ENCODE measurements at places on chromosomes 1 and 21.

DNA sequence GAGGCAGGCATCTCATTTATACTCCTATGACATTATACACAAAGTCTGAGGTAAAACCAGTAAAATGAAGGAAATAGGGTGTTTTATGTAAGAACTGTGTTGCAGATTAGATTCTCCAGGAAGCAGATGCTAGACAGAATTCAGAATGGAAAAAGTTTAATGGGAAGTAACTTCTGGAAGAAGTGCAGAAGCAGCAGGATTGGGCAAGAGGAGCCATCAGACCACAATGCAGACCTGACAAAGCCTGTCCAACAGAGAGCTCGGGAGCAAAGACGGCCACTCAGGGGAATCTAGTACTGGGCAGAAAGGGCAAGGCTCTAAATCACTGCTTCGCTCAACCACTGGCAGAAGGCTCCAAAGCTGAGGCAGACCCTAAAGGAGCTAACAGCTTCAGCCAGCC, 33.7 kb downstream of the FBXO42 start:
- no peak for DNase-seq

DNA sequence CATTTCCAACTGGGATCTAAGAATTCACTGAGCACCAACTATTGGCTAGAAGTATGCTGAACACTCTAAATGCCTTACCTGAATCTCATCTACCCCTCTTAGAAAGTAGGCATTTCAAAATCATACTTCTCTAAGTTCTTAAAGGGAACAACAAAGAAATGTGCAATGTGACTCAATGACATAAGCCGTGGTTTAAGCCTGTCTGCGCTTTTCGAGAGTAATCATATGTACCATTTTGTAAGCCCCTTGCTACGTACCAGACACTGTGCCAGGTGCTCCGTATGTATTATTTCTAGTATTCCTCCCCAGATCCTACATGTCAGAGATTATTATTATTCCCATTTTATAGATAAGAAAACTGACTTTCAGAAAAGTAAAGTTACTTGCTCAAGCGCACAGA, 454.2 kb downstream of the SETD4 start:
- DNase-seq: no peak

GRCh38 chr1:117318426-117318825, 48.8 kb upstream of the MAN1A2 start:
- no peak for DNase-seq

DNA sequence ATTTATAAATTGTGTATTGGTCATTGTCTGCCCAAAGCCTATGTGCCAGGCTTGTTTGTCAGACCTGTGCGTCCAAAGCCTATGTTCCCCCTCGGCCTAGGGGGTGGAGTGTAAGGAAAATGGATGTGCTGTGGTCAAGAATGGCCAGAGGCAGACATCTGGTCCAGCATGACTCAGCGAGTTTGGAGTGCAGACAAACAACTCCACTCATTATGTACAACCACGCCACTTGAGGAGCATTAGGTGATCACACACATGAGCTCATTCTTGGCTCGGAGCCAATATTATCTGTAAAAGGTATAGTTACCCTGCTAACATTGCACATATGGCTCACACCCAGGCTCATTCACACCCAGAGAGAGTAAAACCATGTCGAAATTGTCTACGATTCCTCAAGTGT, 1047.6 kb upstream of the ADGRL4 start:
- no peak for DNase-seq

- DNase-seq: no peak
Measured at GRCh38 chr1:36638268-36638667, 155.6 kb upstream of the CSF3R start.

- DNase-seq: no peak
Measured at GRCh38 chr1:9406111-9406510, 113.4 kb downstream of the SPSB1 start.

DNA sequence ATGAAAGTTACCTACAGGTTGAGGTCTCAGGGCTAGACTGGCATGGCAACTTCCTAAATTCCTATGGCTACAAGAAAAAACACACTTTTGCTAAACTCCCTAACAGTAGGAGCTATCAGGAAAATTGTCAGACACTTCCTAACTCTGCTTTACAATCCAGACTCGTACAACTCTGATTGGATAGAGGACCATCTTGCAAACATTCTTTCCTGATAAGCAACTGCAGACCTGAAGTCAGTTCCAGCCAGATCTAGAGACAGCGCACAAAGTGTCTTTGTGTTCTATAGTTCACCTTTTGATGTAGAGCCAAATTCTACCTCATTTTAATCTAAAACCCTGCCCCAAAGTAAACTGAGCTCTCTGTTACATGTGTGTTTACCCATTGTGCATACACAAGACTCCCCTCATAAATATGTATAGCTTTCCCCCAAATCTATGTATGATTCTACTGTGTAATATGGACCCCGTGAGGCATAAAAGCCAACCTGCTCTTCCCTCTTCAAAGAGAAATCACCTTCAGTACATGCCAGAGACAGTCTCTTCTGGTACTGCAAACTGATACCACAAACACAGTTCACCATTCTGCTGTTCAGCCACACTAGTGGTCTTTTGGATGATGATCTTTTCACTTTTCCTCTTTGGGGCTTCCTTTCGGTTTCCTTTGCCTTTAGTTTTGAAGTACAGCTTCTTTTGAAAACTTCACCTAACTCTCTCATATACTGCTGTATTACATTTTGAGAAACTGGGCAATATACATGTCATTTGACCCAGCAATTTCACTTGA, 21.7 kb downstream of the ZP4 start:
- DNase-seq: no peak

- no peak for DNase-seq
Measured at GRCh38 chr1:190365283-190365682, 112.4 kb downstream of the BRINP3 start.

DNA sequence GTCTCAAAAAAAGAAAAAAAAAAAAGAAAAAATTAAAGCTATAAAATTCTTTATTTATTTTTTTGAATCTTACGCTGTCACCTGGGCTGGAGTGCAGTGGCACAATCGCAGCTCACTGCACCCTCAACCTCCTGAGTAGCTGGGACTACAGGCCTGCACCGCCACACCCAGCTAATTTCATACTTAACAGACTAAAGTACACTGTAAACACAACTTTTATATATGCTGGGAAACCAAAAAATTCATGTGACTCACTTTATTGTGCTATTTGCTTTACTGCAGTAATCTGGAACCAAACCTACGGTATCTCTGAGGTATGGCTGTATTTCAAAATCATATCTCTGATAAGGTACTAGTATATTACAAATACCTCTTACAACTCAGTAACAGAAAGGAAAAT, 40.3 kb downstream of the HSF2BP start:
- DNase-seq: no peak

DNA sequence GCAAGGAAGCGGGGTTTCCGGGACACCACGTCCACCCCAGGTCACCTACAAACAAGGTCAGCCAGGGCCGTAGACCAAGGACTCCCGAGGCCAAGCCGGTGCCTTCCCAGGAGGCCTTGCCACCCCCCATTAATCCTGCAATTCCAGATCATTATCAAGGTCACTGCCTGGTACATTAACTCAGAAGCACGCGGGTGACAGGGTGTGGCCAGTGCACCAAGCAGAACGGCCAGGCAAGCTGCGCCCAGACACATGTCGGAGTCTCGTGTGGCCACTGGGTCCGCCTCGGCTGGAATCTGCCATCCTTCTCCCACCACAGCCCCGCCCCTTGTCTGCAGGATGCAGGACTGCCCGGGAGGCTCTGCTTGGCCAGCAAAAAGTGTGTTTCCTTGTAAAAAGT, 144.7 kb downstream of the PRDM16 start:
- no peak for DNase-seq

- no peak for DNase-seq
Measured at GRCh38 chr1:24459551-24460266, 42.9 kb upstream of the RCAN3 start.

GRCh38 chr1:236733653-236734052, 47.4 kb downstream of the ACTN2 start:
- DNase-seq: no peak

DNA sequence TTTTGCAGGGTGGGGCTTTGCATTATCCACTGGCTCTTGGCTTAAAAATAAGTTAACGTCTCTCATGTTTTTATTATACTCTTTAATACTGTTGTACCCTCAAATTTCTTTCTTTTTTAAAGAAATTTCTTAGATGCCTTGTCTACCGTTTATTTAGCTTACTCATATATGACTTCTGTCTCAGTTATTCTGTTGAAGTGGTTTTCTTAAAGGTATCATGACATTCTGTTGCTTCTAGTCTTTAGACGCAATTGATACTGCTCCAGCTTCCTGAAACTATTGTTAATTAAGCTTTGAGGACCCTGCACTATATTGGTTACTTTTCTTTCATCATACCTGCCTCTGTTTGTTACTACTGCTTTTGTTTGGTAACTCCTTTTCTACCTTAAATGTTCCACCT, 11.7 kb downstream of the PKN2 start:
- no peak for DNase-seq

DNA sequence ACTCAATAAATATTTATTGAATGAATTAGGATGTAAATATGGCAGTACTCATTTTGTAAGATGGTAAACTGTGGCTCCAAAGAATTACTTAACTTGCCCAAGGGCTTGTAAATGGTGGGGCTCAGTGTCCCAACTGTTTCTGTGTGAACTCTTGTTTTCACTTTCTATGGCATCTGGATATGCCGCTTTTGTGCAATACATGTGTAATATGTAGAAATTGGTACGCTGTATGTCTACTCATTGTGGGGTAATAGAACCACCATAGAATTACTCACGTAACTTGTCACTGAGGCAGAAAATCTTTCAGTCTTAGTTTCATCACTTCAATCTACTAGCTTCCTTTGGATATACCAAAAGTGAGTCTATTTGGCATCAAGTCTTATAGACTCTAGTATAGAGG, 977 bp downstream of the PRPF3 start:
- no peak for DNase-seq

- DNase-seq: no peak
Measured at GRCh38 chr1:39566441-39567137, 10.0 kb downstream of the PABPC4 start.

- DNase-seq: no peak
Measured at GRCh38 chr1:160665330-160666078, 18.7 kb upstream of the SLAMF1 start.

DNA sequence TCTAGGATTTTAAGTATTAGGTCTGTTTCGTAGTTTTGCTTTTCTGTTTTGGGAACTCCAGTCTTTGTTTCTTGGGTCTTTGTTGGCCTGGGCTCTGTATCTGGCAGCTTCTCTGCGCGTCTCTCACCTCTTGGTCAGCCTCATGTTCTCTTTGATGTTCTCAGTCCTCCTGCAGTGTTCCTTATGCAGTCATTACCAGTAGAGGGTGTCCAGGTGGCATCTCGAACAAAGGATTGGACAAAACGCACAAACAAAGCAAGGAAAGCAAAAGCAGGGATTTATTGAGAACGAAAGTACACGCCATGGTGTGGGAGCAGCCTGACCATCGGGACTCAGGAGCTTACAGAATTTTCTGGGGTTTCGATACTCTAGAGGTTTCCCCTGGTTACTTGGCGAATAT, 133.7 kb upstream of the COL6A1 start:
- no peak for DNase-seq

DNA sequence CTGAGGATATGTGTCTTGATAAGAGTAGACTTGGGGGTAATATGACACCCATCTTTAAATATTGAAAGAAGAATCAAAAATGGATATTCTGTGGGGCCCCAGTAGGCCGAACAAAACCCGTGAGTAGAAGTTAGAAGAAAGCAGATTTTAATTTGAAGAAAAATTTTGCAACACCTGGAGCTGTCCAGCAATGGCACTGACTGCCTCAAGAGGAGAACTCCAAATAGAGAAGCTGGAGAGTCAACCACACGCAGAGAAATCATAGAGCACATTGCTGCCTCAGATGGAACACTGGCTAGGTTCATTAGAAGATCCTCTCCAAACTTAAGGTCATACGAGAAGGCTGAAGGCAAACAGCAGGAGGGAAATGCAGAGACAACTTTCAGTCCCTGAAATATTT, 6.8 kb downstream of the NHLH1 start:
- DNase-seq: no peak

GRCh38 chr1:7564137-7564536, 207.0 kb upstream of the VAMP3 start:
- no peak for DNase-seq

DNA sequence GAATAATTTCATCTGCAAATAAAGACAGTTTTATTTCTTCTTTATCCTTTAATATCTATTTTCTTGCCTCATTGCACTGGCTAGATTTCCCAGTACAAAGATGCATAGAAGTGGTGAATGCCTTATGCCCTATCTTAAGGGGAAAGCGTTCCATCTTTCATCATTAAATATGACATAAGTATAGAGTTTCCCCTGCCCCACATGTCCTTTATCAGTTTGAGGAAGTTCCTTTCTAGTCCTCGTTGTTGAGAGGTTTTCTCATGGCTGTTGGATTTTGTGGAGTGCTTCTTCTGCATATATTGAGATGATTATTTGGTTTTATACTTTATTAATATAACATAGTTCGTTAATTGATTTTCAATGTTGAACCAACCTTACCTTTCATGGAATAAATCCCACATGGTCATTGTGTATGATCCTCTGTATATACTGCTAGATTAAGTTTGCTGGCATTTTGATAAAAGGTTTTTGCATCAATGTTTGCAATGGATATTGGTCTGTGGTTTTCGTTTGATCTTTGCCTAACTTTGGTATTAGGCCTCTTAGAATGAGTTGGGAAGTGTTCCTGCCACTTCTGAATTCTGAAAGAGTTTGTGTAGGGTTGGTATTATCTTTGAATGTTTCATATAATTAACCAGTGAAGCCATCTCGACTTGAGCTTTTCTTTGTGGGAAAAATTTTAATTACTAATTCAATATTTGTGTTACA, 15.6 kb downstream of the PRKACB start:
- no peak for DNase-seq

DNA sequence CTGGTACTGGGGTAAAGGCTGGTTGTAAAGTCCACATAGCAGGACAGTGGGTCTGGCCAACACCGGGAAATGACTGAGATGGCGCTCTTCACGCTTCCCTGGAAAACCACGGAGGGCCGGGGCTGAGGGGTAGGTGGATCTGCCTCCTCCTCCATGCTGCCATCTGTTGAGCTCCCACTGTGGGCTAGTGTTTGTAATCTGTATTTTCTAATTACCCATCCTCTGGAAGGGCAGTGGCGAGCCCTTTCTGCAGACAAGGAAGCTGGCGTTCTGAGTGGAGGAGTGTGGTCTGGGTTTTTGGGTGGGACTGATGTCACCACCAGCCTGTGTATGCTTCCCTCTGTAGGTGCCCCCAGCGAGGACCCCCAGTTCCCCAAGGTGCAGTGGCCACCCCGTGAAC, 34.1 kb upstream of the LHX4 start:
- DNase-seq: no peak

DNA sequence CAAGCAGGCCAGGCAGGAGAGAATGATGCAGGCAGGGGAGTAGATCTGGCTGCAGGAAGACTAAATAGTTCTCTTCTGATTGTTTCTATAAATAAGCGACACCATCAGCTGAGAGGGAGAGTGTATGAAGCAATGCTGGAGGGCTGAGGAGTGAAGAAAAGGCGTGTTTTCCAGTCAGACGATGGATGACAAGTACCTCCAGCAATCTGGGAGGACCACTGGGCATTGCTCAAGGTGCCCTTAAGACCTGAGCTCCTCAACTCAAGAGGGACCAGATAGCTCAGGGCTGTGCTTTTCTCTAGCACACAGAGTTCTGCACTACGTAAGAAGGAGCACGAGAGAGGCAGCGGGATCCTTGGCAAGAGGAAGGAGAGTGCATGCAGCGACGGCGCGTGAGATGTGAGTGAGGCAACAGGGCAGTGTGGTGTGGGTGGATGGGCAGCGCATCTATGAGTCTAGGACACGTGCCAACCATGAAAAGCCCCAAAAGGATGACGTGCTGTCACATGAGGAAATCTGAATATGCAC, 36.0 kb downstream of the PABPC4 start:
- no peak for DNase-seq

- DNase-seq: no peak
Measured at GRCh38 chr1:93648656-93649055, 33.0 kb downstream of the BCAR3 start.

GRCh38 chr1:206700445-206701036, 15.8 kb downstream of the MAPKAPK2 start:
- DNase-seq: no peak
